ENCODE measurements at places on chromosomes 11 and 22.

GRCh38 chr22:26691377-26691716 lies 34.0 kb downstream of the MIAT start:
- no peak for DNase-seq

- no peak for DNase-seq
Observed at GRCh38 chr11:103110391-103110790, 1.2 kb downstream of the DYNC2H1 start.

DNA sequence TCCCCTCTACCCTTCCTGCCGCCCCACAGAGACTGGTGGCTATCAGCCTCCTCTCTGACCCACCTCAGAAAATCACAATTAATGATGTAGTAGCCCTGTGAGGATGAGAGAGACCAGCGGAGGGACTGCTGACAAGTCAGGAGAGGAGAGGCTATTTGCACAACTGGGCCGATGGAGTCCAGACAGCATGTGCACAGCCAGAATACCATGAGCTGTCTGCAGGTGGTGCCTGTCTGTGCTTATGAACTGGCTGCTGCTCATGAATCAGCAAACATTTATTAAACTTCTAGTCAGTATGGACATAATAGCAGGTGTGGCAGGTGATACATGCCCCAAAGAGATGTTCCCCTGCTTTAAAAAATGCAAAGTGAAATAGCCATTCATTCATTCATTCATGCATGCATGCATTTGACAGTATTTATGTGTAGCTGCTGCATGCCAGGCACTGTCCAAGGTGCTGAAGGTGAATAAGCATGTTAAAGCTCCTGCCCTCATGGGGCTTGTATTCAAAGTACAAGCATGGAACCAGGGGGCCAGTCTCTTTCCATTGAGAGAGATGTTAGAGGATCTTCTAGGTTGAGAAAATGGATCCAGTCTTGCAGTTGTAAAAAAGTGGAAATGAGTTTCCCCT lies 141.3 kb downstream of the GRIK4 start:
- no peak for DNase-seq

DNA sequence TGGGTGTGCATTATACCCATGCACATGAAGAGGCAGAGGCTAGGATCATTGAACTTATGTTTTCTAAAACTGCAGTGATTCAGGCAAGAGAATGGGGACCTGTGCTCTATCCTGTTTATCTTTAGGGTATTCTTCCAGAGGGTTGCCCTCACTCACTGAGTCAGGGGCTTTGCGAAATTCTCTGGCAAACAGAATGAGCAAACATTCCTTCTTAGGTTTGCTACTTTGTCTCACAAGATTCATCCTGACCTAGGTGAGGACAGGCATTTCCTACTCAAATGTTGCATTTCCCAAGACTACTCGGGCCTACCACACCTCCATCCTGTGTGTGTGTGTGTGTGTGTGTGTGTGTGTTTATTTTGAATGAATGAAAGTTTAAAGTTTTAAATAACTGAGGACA lies 2.7 kb upstream of the EIF3M start:
- no peak for DNase-seq

GRCh38 chr22:26616650-26617049 lies 1.2 kb downstream of the CRYBB1 start:
- no peak for DNase-seq

- DNase-seq: no peak
Observed at GRCh38 chr11:78025378-78025777, 2.3 kb upstream of the KCTD14 start.

GRCh38 chr11:119029069-119029339 lies 1.7 kb downstream of the SLC37A4 start:
- no peak for DNase-seq

DNA sequence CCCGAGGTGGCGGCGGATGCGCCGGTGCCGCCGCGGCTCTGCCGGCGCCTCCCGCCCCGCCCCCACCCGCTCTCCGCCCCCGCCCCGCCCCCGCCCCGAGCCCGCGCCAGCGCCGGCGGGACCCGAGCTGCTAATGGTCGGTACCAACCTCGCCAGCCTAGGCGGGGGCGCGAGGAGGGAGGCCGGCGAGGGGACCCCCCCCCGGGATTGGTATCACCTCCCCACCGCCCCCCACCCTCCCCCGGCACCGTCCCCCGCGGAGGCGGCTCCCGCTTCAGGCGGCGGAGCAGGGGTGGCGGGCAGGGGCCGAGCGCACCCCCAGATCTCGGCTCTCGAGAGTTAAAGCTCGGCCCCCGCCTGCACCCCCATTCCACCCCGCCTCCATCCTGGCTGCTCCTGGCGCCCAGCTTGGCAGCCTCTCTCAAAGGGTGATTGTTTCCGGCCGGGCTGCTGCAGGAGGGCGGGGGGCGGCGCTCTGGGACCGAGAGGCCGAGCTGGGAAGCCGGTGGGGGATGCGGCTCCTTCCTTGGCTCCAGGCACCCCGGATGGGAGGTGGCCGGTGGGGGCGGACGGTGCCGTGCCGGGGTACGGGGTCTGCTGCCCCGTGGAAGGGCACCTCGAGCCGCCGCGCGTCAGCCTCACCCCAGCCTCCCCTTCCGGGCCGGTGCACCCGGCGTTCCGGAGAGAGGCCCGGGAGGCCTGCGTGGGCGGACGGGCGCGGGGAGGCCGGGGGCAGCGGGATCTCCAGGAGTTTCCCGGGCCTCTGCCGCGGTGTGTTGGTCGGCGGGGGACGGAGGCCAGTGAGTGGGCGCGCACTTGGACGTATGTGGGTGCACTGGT lies at the start of gene B3GAT1:
Gene B3GAT1 (minus strand): TSS at position 40 of the 840 bp plus-strand sequence. CDS start 24,583 bp downstream, outside the sequence.
- peak; percentile 65 for DNase-seq

- DNase-seq: no peak
Observed at GRCh38 chr11:102911758-102912481, 37.1 kb upstream of the MMP12 start.

DNA sequence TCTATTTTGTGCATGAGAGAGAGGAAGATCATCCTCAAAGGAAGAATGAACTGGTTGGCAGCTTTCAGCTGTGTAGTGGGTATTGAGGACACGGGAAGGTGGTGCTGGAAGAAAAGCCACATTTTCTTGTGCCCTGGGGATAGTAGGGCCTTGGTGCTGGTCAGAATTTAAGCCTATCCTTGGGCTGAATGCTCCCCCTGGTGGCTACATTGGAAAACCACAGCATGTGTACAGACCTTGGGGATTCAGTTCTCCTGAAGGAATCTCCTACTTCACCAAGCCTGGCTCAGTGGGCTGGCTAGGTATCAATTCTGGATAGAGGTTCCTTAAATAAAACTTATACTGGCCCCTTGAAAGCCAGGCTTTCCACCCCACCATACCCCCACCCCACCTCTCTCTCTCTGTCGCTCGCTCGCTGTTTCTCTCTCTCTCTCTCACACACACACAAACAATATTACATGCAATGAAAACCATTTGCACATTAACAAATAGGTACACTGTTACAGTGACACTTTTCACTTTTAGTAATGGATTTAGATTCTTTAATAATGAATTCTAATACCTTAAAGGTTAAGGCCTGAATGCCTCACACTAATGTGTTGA lies 2.8 kb upstream of the OR51M1 start:
- DNase-seq: peak; percentile 66

DNA sequence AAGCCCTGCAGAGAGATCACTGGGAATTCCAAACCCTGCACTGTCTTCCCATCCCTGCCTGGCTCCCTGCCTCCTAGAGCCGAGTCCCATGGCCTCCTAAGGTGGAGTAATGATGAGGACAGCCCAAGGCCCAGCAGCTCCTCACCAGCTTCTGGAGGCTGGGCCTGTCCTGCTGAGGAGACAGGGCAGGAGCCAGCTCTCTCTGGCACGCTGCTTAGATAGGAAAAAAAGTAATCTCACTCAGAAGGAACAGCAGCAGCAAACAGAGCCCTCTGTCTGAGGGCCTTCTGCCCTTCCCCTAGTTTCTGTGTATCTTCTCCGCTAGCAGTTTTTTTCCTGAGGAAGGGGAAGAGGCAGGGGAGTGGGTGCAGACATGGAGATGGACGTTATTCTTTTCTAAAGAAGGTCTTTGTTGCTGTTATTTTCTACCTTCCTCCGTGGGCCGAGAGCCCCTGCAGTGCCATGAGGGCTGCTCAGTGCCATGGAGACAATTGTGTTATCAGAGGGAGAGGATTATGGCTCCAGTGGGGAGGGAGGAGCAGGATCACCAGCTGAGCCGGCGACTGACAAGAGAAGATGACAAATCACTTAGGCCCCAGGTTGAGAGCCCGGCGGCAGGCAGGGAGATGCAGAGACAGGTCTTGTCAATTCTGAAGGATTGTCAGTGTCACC lies 315.3 kb downstream of the BUD13 start:
- DNase-seq: no peak

- no peak for DNase-seq
Observed at GRCh38 chr11:70700453-70700852, 302.1 kb downstream of the CTTN start.

GRCh38 chr11:93783765-93784144 lies 327 bp upstream of the MED17 start:
- DNase-seq: no peak

GRCh38 chr22:46079861-46080821 lies 70.2 kb upstream of the PPARA start:
- DNase-seq: no peak

GRCh38 chr22:37080838-37081237 lies 28.7 kb downstream of the TMPRSS6 start:
- DNase-seq: no peak

GRCh38 chr22:27387561-27387960 lies 414.0 kb downstream of the MN1 start:
- no peak for DNase-seq

- no peak for DNase-seq
Observed at GRCh38 chr11:79807506-79807905, 366.7 kb upstream of the TENM4 start.

- no peak for DNase-seq
Observed at GRCh38 chr11:35982061-35982460, 38.2 kb downstream of the LDLRAD3 start.

DNA sequence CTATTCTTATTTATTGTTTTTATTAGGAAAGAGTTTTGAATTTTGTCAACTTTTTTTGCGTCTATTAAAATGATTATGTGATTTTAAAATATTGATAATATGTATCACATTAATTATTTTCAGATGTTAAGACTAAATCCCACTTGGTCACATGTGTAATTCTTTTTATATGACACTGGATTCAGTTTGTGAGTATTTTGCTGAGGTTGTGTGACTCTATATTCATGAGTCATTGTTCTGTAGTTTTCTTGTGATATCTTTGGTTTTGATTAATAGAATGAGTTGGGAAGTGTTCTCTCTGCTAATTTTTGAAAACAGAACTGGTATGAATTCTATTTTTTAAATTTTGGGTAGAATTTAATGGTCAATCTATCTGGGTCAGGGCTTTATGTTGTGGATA lies 317.9 kb downstream of the ETS1 start:
- no peak for DNase-seq

DNA sequence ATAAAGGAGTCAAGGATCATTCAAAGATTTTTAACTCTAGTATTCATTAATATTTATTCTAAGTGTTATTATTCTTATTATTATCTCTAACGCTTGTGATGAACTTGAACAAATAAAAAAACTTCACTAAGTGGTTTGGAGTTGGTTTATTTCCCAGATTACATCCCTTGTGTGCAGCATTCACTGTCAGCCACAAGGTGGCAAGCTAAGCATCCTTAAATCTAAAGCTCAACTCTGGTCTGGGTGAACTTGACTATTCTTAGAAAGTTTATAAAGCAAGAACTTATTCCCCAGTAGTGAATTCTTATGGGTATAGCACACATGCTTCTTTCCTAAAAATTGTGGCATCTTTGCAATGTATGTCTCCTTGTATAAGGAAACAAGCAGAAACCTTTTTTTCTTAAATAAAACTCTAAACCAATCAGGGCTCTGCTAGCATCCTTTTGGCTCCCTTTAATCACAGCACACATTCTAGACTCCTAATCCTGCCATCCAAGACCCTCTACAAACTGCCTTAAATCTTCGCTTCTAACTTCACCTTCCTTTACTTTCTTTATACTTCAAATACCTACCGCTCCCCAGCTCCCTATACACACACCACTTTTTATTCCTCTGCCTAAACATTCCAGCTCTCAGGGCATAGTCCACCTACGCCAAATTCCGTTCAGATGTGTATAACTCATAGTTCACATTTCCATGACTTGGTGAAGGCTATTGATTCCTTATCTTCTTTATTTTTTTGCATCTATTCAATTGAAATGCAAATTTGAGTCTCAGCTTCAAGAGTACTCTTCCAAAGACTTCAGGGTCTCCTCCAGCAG lies 1068.8 kb downstream of the DLG2 start:
- DNase-seq: peak; percentile 28

- DNase-seq: no peak
Observed at GRCh38 chr11:11454671-11455223, 101.7 kb upstream of the CSNK2A3 start.

DNA sequence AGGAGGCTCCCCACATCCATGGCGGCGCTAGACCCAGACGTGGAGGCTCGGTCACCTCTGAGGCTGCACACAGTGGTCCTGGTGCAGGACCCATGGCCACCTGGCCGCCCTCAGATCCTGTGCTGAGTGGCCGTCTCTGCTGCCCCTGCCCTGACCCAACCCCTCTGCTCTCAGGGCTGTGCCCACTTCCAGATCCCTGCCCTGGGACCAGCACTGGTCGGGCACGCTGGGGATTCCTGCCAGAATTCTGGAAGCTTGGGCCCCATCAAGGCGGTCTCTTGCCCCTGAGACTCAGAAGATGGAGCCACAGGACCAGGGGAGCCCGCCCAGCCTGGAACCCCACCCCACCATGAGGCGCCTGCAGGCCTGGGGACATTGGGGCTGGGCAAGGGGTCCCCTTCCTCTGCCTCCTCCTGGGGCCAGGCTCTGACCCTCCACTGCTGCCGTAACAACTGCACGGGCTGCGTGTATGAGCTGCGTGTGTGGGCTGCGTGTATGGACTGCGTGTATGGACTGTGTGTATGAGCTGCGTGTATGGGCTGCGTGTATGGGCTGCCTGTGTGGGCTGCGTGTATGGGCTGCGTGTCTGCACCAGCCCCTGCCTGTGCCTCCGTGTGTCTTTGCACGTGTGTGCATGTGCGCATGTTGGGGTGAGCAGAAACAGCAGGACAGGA lies 48.7 kb downstream of the IGLL1 start:
- no peak for DNase-seq

GRCh38 chr11:61403658-61404057 lies 11.3 kb downstream of the TMEM216 start:
- no peak for DNase-seq

GRCh38 chr22:39254122-39254521 lies 9.3 kb upstream of the PDGFB start:
- DNase-seq: no peak

GRCh38 chr11:117663821-117664220 lies 133.2 kb downstream of the DSCAML1 start:
- peak; percentile 30 for DNase-seq
